ENCODE measurements at places on chromosomes 6 and 20.

GRCh38 chr6:105272786-105273185, 93.0 kb upstream of the POPDC3 start:
- DNase-seq, result no peak

DNA sequence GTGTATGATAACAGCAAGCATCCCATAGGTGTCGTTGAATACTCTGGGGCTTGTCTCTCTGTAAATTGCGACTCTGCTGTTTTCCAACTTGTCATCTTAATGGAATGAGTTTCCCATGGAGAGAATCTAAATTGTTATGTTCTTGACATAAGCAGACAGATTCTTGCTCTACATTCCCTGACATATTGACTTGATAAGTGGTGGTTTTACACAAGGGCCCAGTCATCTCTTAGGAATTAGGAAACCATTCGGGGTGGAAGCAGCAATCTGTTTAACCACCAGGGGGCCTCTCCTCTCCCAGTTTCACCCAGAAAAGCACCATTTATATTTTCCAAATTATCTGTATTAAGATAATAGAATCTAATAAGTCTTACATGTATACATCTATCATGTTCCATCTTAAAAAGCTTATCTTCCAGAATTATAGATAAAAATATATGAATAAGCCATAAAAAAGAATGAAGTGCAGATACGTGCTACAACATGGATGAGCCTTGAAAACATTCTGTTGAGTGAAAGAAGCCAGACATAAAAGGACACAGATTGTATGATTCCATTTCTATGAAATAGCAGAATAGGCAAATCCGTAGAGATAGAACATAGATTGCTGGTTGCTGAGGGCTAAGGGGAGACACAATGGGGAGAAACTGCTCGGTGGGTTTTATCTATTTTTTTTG, 23.1 kb upstream of the MROH8 start:
- no peak for DNase-seq

GRCh38 chr6:21666201-21666691, 72.7 kb downstream of the SOX4 start:
- DNase-seq, result no peak

GRCh38 chr6:2020909-2021308, 224.5 kb downstream of the GMDS start:
- DNase-seq, result no peak

- no peak for DNase-seq
These were observed 71.8 kb downstream of the FOXF2 start for GRCh38 chr6:1461207-1461606.

DNA sequence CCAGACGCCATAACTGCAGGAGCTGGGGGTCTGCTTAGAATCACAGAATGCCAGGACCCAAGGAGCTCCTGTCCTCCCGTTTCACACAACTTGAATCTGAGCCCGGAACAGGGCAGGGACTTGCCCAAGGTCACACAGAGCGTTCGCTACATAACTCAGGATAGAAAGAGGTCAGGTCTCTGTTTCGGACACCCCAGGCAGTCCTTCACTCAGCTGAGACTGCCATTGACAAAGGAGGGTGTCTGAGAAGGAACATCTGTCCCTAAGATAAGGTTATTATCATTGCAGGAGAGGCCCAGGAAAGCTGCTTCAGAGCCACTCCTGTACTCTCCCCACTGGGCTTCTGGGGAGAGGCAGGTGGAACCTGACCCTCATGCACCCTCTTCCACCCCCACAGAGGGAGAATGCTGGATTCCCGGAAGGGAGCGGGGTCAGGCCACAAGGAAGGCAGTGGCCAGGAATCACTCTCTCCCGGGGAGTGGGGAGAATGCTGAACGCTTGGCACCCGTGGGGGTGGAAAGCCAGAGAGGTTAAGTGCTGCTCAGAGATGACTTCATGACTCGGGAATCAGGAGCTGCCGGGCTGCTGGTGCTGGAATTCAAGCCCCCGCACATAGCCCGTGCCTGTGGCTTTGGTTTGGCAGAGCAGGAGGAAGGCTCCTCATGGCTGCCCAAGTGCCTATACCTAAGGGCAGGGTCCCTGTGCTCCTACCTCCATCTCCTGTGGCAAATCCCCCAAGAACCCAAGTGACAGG, 10.7 kb downstream of the SDC4 start:
- DNase-seq, result no peak

- no peak for DNase-seq
These were observed 7.5 kb downstream of the SNAI1 start for GRCh38 chr20:49990271-49990720.

- DNase-seq, result no peak
These were observed 62.0 kb upstream of the SMLR1 start for GRCh38 chr6:130765181-130765727.

DNA sequence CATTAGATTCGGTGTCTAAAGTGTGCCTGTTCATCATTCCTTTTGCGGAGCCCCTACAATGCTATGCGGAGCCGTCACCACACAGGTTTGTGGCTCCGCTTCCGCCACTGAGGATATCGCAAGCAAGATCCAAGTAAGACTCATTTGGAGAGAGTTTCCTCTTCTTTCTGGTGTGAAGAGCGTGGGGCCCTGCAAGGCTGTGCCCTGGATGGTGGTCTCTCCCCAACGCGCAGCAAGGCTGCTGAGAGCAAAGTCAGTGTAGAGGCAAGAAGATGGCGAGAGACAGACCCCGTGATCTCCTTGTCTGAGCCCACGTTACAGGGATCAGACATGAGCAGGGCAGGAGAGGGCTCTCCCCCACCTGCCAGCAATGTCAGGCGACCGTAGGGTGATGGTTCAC, 96.3 kb upstream of the AFDN start:
- DNase-seq, result no peak

- no peak for DNase-seq
These were observed 41.2 kb downstream of the C6orf132 start for GRCh38 chr6:42101186-42101657.

DNA sequence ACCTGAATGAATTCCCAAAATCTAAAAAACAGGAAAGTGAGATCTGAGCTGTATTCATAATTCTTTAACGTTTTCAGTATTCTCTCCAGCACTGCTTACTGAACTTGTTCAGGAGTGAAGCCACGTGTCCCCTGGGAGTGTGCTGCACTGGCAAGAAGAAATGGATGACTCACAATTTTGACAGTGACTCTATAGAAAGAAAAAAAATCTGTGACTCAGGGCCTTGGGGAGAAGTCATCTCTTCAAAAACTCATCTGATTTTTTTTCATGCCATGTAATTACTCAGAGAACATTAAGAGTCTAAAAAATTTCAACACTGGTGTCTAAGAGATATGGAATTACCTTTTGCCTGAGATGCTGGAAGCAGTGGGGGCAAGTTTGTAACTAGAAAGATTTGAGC, 39.7 kb downstream of the ANKEF1 start:
- no peak for DNase-seq

GRCh38 chr20:48126227-48126740, 341.0 kb upstream of the SULF2 start:
- DNase-seq, result no peak

- DNase-seq, result no peak
These were observed 46.3 kb downstream of the MAP3K4 start for GRCh38 chr6:161037873-161038228.

DNA sequence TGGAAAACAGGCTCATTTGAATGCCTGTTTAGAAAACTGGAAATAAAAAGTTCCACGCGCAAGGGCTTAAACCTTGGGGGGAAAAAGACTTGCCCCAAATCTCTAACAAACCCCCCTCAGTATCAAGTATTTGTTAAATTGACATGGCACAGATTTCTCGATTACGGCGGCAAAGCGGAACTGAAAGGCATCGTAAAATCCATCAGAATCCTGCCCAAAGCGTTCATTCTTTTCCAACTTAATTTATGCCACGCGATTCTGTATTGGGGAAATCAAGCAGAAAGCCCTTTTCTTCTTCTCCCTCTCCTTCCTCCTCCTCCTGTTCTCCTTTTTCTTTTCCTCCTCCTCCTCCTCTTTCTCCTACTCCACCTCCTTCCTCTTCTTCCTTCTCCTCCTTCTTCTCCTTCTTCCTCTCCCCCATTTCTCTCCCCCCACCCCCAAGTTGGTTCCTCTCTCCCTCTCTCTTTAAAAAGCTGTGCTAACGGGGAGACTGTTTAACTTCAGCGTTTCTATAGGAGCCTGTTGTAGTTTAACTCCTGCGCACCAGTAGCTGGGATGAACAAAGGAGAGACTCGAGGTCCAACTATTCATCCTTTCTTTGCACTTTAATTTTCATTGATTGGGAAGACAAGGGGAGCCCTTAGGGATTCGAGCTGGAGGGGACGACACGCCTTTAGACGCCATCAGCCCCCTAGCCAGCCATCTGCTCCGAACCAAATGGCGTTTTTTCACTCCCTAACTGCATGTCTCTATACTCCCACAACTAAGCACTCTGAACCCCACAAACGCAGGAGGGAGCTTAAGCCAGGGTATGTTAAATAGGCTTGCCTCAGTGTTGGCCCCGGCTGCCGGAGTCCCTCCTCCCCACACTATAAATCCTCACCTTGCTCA, 2.7 kb upstream of the DLL1 start:
- DNase-seq, result no peak

DNA sequence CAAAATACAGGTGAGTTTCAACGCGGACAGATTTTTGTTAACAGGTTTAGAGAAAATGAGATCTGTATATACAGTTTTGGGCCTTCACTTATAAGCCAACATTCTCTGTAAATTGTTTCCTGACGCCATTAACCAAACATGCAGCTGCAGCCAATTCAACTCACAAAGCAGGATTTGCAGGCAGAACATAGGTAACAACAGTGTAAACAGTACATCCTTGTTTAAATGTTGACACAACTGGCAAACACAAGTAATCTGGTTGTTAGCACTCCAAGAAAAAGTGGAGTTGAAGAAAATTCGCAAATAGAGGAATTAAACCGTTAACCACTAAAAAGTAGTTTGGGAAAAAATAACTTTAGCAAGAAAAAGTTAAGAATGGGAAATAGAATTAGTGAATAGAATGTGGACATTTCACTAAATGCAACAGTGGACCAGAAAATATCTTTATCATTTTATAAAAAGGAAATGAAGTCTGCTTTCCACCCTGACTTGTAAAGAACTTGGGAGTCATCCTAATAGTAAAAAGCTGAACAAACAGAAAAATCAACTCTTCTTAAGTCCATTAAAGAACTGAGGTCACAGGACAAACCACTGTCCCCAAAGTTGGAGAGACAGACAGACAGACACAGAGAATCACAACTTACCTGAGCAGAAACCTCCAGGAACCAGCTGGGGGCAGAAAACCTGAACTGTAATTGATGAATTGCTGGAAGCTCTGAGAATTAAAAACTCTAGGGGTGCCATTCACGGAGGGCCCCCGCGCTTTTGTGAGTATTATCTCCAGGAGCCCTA, 10.1 kb downstream of the SMIM28 start:
- no peak for DNase-seq

GRCh38 chr6:37460805-37461204, 27.8 kb downstream of the CMTR1 start:
- DNase-seq, result no peak

GRCh38 chr6:158825951-158826306, 6.8 kb upstream of the EZR start:
- DNase-seq, result no peak

GRCh38 chr6:37731888-37732287, 34.2 kb upstream of the MDGA1 start:
- DNase-seq, result no peak

DNA sequence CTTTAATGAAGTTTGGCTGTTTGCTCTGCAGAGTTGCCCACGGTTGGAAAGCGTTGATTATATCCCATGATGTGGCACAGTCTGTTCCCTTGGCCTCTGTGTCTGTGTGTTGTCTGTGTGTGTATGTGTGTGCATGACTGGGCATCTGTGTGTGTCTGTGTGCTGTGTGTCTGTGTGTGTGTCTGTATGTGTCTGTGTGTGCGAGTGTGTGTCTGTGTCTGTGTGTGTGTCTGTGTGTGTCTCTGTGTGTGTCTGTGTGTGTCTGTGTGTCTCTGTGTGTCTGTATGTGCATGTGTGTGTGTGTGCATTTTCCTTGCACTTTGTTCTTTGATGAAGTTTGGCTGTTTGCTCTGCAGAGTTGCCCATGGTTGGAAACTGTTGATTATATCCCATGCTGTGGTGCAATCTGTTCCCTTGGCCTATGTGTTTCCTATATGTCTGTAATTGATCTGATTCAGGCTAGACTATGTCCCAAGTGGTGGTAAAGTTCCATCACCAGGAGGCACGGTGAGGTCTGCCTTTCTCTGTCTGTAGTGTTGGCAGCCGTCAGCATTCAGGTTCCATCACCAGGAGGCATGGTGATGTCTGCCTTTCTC, 78.1 kb upstream of the RIN2 start:
- DNase-seq, result no peak

DNA sequence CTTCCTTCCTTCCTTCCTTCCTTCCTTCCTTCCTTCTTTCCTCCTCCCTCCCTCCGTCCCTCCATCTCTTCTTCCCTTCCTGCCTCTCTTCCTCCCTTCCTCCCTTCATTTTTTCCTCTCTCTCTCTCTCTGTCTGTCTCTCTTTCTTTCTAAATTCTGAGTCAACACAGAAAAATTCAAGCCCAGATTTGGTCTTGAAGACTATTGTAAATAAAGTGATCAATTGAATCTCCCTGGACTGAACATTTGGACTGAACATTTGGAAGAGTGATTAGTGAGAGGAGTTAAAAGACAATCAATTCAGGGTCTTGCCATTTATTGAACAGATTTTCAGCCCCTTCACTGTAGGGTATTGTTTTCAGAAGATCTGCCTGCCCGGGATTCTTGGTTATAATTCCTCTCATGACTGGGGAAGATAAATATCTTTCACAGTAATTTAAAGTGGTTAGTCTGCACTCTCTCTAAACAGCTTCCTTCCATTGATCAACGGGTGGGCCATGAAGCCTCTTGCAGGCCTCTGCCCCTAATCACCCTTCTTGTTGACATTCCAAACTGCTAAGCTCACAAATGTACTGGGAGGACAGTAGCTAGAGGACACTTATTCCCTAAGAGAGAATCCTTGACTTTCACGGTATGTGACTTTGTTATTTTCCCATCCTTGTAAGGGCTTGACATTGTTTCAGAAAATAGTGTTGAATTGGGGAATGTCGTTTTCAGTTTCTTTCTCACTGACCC, 101.7 kb upstream of the BMP2 start:
- no peak for DNase-seq

DNA sequence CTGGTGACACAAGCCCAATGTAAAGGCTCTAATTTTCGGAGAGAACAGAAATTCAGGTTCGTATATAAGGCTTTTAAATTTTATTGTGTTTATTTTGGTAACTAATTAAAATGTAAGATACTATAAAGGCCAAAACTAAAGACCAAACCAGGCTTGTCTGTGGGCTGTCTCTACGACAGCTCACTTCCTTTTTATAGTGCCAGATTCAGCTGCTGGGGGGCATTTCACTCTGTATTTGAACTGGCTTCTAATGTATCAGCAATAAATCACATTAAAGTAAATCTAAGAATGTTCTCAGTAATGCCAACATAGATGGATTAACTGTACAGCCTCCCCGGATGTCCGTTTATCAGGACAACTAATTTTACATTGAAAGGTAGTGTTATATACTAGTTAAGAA, 31.1 kb upstream of the STXBP5 start:
- DNase-seq, result no peak

GRCh38 chr6:127483399-127484055, 24.3 kb upstream of the KIAA0408 start:
- DNase-seq, result no peak

GRCh38 chr6:69758214-69758613, 38.6 kb downstream of the LMBRD1 start:
- DNase-seq, result no peak
